ENCODE measurements at places on chromosomes 1 and 21.

DNA sequence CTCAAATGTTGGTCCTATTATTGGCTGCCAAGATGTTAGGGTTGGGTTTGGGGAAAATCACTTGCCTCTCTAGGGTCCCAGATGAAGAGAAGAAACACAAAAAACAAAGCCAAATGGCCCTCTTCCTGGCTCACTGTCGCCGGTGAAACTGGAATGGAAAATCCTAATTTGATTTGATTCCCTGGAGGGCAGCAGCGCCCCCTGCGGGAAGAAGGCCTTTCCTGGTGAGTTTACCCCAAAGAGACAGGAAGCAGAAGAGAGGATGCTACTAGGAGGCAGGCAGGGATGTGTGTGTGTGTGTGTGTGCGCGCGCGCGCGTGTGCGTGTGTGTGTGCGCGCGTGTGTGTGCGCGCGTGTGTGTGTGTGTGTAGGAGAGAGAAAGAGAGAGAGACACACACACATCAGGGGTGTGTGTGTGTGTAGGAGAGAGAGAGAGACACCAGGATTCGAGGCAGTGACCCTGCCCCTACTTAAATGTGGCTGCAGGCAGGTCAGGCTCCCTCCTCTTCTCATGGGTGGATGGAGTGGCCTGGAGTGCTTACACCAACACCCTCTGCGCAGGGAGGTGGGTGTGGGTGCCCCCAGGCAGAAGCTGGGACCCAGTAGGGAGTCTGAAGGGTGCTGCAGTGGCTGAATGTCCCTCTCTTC lies 3.1 kb upstream of the SELENON start:
- peak; percentile 78 for DNase-seq

DNA sequence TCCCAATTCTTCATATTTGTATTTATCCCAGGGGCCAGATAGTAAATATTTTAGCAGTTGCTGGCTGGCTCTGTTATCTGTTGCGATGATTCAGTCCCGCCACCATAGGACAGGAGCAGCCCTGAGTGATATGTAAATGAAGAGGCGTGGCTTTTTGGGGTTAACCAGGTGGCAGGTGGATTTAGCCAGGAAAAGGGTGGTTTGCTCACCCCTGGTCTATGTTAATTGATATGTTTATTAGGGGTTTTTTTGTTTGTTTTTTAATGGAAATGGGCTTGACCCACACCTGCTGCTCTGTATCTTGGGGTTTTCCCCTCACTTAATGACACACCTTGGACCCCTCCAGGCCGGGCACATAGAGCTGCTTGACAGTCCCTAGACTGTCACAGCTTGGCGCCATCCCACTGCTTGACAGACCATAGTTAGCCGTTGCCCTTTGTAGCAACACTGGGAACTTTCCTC lies 62.8 kb downstream of the PIK3CD start:
- peak; percentile 40 for DNase-seq

GRCh38 chr1:38178216-38178615 lies 131.6 kb upstream of the POU3F1 start:
- no peak for DNase-seq

- DNase-seq: no peak
Measured at GRCh38 chr1:28604411-28604810, 12.3 kb downstream of the RAB42 start.

DNA sequence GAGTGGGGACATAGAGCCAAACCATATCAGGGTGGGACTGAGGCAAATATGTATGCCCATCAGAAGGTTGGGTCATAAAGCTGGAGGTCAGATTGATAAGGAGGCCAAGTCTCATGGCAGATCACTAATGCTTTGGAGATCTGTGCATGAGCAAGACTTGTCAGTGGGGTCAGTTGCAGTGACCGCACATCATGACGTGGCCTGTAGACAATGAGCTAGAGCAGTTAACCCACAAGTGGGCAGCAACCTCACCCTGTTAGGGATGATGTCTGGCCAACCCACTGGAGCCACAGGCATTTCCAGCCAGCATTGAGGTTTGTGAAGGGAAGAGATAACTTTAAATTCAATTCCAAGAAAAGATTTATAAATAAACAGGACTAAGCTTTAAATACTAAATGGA lies 66.7 kb downstream of the XCL1 start:
- DNase-seq: no peak

- no peak for DNase-seq
Measured at GRCh38 chr1:19187852-19188251, 22.2 kb downstream of the UBR4 start.
